Large intestine (tissue), 12 donors: ENCODE measurements at places on chromosomes 4 and X. TPM values are rescaled to one million over a fixed set of nuclear protein-coding genes. Genes with fewer than 3 reads are reported as not detected.

DNA sequence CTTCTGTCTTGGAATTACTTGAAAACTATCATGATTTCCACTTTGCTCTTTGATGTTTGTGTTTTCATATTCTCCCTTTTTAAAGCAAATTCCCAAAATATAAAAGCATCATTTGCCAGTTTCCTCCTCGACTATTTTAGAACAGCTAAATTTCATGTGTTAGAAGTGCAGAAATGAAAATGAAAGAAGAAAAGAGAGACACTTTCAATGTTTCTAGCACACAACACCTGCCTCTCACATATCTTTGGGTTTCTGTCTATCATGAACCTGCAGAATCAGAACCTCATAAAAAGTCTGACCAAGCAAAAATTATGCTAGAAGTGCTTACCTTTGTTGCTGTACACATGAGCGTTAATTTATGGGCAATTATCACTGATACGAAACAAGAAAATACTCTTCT is 1.9 kb upstream of the NEUROG2 start:
- DNase-seq = no peak

GRCh38 chr4:172009446-172010230 is 196.4 kb downstream of the GALNTL6 start:
- DNase-seq = no peak

The PCDH18 gene
- 39.0 TPM for polyA plus RNA-seq

The DMP1 gene
- polyA plus RNA-seq = not detected

The PLAC8 gene
- polyA plus RNA-seq = 114 TPM

The LDB2 gene
- 17.2 TPM for polyA plus RNA-seq

The HTN3 gene
- polyA plus RNA-seq = not detected

DNA sequence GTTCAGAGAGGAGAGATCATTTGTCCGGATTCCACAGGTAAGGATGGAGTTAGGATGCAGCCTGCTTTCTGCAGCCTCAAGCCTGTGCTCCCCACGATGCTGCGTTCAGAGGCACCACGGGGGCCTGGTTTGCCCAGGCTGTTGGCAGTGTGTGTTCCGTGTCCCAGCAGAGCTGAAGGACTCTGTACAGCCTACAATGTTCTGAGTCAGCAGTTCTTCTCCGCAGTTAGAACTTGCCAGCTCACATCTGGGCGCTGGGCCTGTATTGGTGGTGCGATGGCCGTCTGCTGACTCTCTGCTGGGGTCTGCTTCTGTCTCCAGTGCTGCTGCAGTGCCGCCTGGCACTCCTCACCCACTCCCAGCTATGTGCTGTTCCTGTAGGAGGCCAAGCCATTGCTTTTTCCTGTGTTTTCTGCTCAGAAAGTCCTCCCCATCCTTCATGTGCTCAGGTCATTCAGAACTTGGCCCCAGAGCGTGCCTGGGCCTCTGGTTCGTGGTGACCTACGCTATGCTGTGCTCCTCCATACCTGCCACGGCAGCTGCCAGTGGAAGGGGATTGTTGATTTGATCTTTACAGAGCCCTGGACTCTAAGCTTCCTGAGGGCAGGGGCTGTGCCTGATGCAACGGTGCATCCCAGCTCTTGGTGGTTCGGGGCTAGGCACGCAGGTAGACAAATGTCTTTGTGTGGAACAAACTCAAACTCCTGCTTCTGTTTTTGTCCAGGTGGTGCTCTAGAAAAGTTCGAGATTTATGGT is 42.6 kb upstream of the TADA2B start:
- no peak for DNase-seq

- no peak for DNase-seq
Measured at GRCh38 chrX:126701380-126701779, 118.1 kb upstream of the PRR32 start.

- DNase-seq = no peak
Measured at GRCh38 chr4:152168987-152169616, 366.8 kb downstream of the FBXW7 start.
